ENCODE measurements at places on chromosomes 5 and 9.

DNA sequence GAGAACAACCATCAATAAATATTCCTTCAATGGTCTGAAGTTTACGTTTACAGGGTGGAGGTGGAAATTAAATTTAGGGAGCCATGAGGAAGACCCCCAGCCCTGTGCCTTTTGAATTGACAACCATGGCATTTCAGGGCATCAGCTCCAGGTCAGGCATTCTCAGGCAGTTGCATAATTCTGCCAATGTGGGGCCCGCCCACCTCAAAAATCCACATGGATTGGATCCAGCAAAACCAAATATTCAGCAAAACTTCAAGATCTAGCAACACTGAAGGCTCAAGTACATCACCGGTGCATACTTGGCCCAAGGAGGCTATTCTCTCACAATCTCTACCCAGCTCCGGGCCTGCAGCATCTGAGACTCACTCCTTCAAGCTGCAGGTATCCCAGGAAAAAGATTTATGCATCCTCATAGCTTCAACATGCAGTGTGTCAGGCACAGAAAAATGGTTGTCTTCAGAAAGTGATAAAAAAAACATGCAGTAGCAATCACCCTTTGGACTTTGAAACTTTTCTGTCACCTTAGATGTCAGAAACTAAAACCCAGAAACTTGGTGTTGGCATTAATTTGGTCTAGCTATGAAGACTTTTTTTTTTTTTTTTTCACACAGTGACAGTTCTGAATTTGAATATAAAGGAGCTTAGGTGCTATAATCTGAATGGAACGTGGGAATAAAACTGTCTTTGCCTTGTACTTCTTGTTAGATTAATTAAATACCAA is 21.4 kb upstream of the ANXA2R start:
- DNase-seq = no peak

- DNase-seq = no peak
Observed at GRCh38 chr5:82792096-82792495, 285.1 kb downstream of the TMEM167A start.

- no peak for DNase-seq
Observed at GRCh38 chr5:137741718-137742117, 5.8 kb upstream of the KLHL3 start.

DNA sequence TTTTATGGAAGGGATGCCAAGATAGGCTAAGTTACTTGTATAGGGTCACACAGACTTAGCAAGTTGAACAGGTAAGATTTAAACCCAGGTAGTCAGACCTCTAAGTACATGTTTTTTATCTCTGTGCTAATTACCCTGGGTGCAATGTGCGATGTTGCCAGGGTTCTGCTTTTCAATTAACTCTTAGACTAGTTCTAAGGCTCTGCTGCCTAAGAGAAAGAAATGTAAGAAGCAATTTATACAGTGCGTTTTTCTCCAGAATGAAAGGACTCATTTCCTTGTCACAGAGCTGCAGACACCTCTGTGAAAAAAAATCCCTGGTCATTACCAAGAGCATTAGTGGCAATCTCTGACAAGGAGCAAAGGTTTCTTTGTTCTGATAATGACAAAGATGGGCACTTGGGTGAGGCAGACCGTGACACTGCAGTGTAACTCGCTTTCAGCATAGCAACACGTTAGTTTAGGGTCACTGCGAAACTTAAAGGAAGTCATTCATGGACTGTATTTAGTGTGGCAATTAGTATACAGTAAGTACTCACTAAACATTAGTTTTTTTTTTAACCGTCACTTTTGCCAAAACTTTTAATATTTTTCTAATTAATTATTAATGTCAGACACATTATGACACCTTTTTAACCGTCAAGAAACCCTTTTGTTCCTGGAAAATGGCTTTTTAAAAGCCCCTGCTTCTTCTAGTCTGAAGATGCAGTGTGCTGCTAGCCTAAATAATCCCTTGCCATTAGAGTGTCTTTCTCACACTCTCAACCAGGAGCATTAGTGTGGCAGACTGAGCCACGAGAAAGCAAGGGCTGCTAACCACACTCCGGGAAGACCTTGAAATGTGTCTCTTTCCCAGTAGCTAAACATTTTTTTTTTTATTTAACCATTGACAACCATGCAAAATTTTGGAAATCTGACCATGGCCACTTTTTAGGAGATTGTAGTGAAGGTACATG is 520.0 kb upstream of the C9orf72 start:
- DNase-seq = no peak

DNA sequence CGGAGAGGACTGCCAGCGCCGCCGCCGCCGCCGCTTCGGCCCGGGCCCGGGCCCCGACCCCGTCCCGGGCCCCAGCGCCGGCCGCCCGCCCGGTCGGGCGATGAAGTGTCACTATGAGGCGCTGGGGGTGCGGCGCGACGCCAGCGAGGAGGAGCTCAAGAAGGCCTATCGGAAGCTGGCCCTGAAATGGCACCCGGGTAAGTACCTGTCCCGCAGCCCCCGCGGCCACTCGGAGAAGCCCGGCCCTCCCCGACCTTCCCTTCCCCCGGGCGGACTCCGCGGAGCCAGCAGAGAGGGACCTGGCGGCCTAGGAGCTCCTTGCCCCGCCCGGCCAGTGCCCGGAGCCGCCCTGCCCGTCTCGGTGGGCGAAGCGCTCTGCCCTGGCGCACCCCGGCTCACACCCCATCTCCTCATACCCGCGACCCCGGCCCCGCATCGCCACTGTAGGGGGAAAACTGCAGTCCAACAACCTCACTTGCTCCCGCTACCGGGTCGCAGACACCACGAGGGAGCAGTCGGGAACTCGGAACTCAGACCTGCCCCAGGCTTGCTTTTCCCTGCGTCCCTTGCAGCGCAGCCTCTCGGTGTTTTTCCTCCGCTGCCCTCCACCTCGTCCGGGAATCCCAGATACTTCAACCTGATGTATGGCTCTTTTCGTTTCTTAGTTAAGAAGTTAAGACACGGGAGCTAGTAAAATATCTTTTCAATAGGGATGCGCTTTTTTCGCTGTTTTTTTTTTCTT is 532 bp downstream of the DNAJC21 start:
- DNase-seq = peak; percentile 90

GRCh38 chr9:7165331-7165975 is 407.7 kb downstream of the KDM4C start:
- DNase-seq = no peak

GRCh38 chr5:122756264-122756911 is 18.5 kb upstream of the SNX2 start:
- DNase-seq = no peak

All from pancreas (tissue), 10 donors.